ENCODE measurements at places on chromosomes 5 and 9.

DNA sequence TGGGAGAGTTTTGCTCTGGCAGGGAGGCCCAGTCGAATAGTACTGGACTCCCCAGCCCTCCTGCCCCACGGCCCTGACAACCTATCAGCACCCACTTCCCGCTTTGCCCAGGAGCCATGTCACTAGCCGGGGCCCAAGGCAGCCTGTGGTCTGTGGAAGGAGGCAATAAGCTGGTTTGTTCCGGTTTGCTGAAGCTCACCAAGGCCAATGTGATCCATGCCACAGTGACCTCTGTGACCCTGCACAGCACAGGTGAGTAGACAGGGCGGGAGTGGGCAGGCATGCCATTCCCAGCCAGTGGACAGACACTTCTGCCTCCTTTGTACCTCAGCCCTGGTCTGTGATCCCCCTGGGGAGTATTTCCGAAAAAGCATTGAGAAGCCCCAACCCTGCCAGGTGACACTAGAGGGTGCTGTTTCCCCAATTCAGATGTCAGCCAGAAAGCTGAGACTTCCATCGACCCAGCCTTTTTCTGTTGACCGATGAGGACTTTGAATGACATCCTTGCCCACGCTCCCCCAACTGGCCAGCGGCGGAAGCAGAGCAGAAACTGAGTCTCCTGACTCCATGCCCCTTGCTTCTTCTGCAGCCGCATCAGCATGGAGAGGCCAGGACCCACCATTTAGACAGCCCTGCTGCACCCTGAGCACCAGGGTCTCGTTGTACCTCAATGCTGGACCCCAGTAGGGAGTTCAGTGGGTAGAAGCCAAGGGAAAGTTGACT, 9.6 kb downstream of the PCYOX1L start:
- DNase-seq = peak; percentile 87

DNA sequence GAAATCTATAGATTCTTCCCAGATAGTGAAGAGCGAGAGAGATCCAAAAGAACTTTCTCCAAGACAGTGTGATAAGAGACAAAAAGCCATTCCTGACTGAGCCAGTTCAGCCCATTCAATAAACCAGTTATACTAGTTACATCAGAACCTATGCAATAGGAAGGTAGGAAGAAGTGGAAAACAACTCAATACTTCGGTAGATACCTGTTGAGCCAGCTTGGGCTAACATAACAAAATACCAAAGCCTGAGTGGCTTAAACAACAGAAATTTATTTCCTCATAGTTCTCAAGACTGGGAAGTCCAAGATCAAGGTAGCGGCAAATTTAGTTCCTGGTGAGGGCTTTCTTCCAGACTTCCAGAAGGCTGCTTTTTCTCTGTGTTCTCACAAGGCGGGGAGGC, 214.5 kb upstream of the GRAMD2B start:
- DNase-seq = no peak

- no peak for DNase-seq
These were observed 372.8 kb upstream of the KLF4 start for GRCh38 chr9:107862323-107862722.

- DNase-seq = no peak
These were observed 30.7 kb downstream of the GRIN3A start for GRCh38 chr9:101707721-101708120.

DNA sequence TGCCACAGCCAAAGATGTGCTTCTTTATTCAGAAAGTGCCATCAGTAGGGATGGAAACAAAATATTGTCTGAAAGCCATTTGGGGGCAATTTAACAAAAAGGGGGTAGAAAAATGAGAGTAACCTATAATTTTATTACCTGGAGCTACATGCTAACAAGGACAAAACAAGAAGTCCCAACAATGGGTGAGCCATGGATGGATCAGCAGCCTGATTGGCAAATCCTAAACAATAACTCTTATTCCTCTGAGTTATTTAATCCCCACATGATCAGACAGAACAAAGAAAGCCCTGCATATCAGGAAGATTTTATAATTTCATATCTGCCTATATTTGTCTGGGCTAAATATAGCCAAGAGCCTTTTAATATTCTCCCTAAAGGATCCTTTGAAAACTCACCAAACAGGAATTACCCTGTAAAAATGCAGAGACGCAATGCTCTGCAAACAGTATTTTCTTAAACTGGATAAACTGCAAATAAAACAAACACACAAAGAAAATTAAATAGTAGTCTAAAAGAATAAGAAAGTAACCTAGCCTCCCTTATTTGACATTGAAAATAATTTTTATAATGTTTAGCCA, 483.4 kb downstream of the ZNF608 start:
- DNase-seq = no peak

DNA sequence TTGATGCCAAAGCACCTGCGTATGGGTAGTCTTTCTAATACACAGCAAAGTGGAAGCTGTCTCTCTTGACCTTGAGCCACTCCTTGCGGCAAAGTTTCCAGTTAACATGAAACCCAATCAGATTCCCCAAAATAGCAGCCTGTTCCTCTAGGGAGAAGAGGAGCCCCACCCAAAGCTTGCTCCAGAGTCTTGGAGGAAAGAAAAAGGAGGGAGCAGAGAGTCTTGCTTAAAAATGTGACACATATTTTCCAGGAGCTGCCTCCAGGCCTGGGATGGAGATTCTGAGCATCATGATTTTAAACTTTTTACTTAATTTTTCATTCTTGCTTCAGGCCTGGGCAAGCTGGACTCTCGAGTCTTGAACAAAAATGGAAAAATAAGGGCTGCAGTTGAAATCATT, 223.5 kb upstream of the TNC start:
- DNase-seq = no peak
